ENCODE measurements at places on chromosomes 13 and 19.

GRCh38 chr13:80603351-80603750, 262.4 kb upstream of the SPRY2 start:
- DNase-seq: no peak

GRCh38 chr19:2507109-2507508, 31.2 kb downstream of the GADD45B start:
- DNase-seq: no peak

DNA sequence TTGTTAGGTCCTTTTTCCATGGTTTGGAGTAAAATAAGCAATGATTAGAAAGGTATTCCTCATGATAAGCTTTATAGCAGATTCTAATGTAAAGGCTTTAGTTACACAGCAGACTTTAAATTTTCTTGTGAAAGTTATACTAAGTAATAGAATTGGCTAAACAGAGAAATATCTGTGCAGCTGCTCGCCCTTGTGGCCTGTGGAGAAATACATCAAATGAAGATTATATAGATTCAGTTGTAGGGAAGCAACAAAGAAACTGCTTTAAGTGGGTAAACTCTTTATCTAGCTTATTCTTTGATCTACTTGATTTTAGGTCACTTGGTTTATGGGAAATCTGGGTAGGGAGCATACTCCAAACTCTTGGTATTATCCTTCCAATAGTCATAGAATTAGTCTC, 1269.7 kb upstream of the SPRY2 start:
- DNase-seq: no peak

DNA sequence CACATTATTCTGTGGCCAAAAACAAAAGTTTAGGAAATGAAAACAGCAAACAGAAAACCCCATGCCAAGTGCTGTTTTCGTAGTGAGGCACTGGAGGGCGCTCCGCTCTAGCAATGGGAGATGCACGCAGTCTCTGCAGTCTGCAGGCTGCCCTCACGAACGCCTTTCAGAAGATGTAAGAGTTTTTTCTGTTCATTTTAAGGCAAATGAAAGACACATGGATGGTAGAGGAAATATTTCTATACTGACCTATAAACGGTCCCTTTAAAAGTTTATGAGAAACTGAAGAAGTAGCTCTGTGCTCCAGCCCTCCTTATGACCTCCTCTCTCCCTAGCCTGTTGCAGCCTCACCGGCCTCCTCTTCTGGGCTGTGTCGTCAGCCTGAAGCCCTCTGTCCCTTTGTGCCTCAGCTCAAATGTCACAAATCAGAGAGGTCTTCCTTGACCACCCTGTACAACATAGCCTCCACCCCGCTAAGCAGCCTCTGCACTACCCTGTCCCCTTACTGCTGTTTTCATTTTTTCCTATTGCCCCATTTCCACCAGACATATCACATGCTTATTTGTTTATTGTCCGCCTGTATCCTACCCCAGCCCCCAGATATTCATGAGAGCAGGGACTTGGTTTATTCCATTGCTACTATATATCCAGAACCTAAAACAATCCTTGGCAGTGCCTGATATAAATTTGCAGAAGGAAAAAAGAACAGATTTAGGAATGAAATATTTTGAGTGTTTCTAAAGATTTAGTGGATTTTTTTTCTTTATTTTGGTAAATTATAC, 116.4 kb downstream of the TM9SF2 start:
- DNase-seq: no peak

DNA sequence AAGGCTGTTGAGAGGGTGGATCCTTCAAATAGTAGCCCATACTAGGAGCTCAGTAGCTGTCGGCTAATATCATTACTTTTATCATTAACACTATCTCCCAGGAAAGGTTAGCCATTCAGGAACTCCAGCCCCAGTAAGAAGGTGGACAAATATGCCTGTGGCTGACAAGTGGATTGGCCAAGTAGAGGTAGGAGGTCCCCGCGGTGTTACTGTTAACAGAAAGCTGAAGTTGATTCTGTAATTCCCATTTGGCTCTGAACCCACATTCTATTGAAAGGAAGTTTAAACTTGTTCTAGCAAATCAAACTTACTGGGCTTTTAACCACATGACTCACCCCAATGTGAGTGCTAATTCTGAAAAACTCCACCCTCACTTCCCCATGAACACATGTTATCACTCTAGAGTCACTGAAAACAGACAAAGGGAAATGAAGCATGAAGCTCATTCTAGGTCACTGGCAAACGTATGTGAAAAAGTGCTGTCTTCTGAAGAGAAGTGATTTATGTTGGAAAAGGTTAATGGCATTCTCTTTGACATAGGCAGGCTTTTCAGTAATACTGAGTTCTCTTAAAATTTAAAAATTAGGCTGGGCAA, 273.5 kb downstream of the FGF14 start:
- no peak for DNase-seq

- no peak for DNase-seq
Measured at GRCh38 chr13:30846866-30847265, 59.2 kb upstream of the MEDAG start.

GRCh38 chr19:48806818-48807589, 3.8 kb downstream of the BCAT2 start:
- no peak for DNase-seq

DNA sequence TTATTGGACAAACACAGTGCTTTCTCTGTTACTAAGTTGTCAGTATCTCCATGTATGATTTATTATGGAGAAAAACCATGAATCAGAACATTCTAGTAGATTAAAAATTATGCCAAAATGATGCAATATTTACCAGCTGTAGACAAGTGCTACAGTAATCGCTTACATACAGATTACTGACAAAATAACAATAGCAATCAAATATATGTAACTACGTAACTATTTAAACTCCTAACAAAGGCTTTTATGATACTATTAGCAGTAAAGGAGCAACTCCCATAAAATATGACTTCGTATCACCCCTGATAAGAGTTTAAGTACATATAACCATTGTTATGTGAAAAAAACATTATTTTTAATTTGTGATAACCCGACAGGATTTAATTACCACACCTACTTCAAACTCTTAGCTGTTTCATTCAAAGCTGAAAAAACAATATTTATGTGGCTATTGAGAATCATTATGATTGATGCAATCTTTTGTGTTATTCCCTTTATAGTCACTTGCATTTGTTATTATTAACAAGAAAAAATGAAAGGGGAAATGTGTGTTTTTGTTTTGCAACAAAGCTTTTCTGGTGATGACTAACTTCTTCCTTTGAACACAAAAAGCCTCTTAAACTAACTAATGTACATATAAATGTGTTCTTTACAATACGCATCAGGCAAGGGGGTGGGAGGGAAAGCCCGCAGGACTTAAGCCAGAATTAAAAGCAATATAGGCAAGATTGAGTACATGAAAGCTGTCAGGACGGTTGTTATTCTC, 147.4 kb downstream of the ABCC4 start:
- no peak for DNase-seq

- DNase-seq: no peak
Measured at GRCh38 chr19:7795555-7796161, 32.6 kb downstream of the CLEC4M start.

- DNase-seq: no peak
Measured at GRCh38 chr19:48750351-48750750, 2.1 kb downstream of the FUT1 start.

- DNase-seq: no peak
Measured at GRCh38 chr19:11337080-11337479, 2.4 kb downstream of the RAB3D start.

DNA sequence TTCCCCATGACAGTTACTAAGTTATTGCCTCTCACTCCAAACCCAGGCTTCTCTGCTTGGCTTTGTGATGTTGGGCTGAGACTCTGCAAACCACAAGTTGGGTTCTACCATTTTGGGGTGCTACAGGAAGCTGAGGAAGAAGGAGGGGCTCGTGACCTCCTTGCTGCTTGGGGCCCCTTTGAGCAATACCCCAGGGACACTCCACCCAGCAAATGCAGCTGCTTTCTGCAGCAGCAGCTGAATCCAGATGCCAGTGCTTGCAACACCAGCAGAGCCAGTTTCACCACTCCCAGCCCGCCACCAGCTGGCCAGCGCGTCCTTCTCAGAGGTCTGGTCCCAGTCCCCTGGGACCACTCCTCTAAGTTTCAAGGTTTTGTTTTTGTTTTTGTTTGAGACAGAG, 22.0 kb upstream of the UBAC2 start:
- no peak for DNase-seq

- DNase-seq: no peak
Measured at GRCh38 chr19:12785431-12786031, 5.8 kb upstream of the JUNB start.

DNA sequence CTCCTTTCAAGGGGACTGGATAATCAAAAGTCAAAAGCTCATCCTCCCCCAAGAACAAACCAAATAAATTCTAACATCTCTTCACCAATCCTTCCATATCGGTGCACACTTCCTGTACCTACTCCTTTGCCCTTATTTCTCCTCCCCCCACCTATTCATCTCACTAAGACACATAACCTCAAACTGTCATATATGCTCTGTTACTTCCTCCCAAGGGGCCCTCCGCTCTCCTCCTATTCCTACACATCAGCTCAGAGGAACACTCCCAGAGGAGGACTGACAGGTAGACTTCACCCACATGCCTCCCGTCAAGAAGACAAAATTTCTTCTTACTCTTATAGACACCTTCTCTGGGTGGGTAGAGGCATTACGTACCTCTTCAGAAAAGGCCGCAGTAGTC, 48.1 kb downstream of the ZNF93 start:
- no peak for DNase-seq

DNA sequence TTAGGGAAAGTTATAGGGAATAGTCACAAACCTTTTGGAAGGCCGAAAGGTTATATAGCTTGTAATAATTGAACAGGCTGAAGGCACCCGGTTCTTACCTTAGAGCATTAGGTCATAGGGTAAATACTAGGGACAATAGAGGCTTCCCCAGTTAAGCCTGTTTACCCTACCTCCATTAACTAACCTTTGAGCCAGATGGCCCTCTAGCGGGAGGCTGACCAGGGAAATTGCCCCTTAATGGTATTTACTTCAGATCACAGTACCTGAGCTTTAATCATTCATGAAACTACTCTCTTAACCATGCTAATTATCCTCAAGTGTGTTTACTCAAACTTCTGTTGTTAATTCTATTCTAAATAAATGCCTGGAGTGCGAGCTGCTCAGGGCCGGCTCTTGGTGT, 20.4 kb upstream of the ZNF83 start:
- no peak for DNase-seq

- DNase-seq: no peak
Measured at GRCh38 chr19:47848823-47849473, 10.1 kb upstream of the TPRX2 start.

GRCh38 chr13:112902669-112903068, 66.3 kb upstream of the MCF2L start:
- DNase-seq: no peak

- DNase-seq: no peak
Measured at GRCh38 chr19:35066121-35066520, 24.6 kb downstream of the HPN start.

GRCh38 chr19:17210296-17210695, 4.9 kb upstream of the USE1 start:
- DNase-seq: no peak

DNA sequence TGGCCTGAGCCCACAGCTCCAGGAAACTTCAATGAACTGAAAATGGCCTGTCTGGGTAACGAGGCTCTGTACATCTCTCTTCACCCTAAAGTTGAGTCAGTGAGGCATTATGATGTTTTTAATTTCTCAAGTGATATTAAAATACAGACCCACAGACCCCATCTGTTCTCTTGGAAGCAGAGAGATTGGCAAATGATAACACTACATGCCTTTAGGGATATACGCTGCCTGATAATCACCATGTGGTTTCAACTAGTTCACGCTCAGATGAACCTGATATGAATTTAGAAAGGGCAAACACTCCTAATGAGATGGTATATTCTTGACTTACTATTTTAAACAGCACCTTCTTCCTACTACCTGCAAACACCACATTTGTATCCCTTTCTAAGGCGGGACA, 127.5 kb downstream of the RFC3 start:
- no peak for DNase-seq

DNA sequence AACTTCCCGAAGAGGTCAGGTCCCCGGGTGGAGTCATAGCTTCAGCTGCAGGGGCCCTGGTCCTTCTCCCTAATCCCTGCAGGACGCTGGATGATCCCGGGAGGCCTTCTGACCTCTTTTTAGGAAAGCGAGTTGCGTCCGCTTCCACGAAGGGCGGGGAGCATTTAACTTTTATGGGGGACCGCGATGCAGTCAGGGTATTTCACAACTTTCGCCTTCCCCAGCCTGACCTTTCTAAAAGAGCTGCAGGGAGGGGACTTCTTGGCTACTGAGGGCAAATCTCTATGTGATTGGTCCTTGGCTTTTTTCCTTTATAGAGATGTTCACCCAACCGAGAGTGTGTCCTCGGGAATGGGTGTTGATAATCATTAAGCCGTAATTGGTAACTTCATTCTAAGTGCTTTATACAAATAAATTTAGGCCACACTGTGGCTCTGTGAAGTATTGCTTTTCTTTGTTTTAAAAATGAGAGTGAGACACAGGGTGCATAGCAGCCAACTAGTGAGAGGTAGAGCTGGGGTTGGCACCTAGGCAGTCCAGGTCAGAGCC, 778 bp downstream of the ZNF230 start:
- no peak for DNase-seq

- no peak for DNase-seq
Measured at GRCh38 chr19:45079911-45080370, 881 bp downstream of the GEMIN7 start.

- no peak for DNase-seq
Measured at GRCh38 chr19:28037186-28037585, 1175.8 kb downstream of the UQCRFS1 start.

- DNase-seq: no peak
Measured at GRCh38 chr13:66048888-66049287, 1181.2 kb downstream of the PCDH9 start.

DNA sequence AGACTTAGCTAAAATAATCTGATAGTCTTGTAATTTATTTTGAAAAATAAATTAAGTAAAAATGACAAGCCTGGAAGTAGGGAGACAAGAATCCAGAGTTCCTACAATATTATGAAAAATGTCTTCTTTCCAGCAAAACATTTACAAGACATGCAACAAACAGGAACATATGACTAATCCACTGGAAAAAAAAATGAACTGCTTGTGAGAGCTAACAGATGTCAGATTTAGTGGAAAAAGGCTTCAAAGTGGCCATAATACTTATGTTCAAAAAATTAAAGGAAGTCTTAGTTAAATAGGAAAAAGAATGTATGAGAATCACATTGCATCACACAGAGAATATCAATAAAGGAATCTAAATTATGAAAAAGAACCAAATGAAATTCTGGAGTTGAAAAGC, 2082.0 kb upstream of the PCDH20 start:
- DNase-seq: no peak

GRCh38 chr19:14023404-14024235, 4.3 kb upstream of the RLN3 start:
- no peak for DNase-seq

GRCh38 chr13:105342281-105342820, 1193.1 kb downstream of the EFNB2 start:
- DNase-seq: no peak

DNA sequence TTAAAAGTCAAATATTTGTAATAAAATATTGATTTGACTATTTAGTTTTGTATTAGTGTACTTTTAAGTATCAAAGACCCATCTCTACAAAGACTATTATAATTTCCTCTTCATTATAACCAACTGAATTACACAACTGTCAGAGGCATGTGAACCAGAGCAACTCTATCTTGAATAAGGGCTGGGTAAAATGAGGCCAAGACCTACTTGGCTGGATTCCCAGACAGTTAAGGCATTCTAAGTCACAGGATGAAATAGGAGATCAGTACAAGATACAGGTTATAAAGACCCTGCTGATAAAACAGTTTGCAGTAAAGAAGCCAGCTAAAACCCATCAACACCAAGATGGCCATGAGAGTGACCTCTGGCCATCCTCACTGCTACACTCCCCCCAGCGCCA, 36.2 kb upstream of the ATP12A start:
- DNase-seq: no peak
